ENCODE measurements at places on chromosomes 6 and 20. TPM values are rescaled to one million over a fixed set of nuclear protein-coding genes. Genes with fewer than 3 reads are reported as not detected.

Gene VIP
- total RNA-seq, result 0.21 TPM

Gene OR2H1
- not detected for total RNA-seq

Gene SNAP25
- not detected for total RNA-seq

Gene KIF6
- total RNA-seq, result 0.21 TPM

Gene ZBTB12
- total RNA-seq, result 3.0 TPM

Gene OPRM1
- total RNA-seq, result not detected

Gene SLC17A1
- not detected for total RNA-seq

Gene GABRR1
- total RNA-seq, result not detected

Gene TLDC2
- total RNA-seq, result 0.24 TPM

Gene FERMT1
- total RNA-seq, result 69.5 TPM

Gene TMEM244
- total RNA-seq, result not detected

Gene PRDM1
- 2.6 TPM for total RNA-seq

Gene IMPG1
- total RNA-seq, result not detected

Gene TMEM14B
- total RNA-seq, result 67.6 TPM

Gene C20orf141
- total RNA-seq, result not detected

Gene C6orf141
- 11.3 TPM for total RNA-seq

Gene KIF13A
- 36.0 TPM for total RNA-seq

Gene PLN
- not detected for total RNA-seq

Gene IL20RA
- 17.1 TPM for total RNA-seq

Gene CST5
- not detected for total RNA-seq

Gene STX11
- total RNA-seq, result 2.2 TPM

Gene CAP2
- 3.2 TPM for total RNA-seq

Gene SIRPD
- not detected for total RNA-seq

Gene NNAT
- not detected for total RNA-seq

Gene HLA-DRB1
- not detected for total RNA-seq

Gene TFAP2D
- total RNA-seq, result not detected

Gene HMGCLL1
- total RNA-seq, result not detected

Gene AKAP12
- 1.3 TPM for total RNA-seq

Gene BPIFB4
- total RNA-seq, result not detected

All from tracheal epithelial cell (primary cell).